ENCODE measurements at places on chromosomes 16 and 17.
A peak's percentile ranks its signal among the peaks of the same experiment; 100 is the strongest.

- DNase-seq = no peak
Measured at GRCh38 chr16:83819361-83819760, 11.6 kb downstream of the HSBP1 start.

GRCh38 chr17:29193146-29193545 is 12.9 kb upstream of the MYO18A start:
- no peak for DNase-seq

DNA sequence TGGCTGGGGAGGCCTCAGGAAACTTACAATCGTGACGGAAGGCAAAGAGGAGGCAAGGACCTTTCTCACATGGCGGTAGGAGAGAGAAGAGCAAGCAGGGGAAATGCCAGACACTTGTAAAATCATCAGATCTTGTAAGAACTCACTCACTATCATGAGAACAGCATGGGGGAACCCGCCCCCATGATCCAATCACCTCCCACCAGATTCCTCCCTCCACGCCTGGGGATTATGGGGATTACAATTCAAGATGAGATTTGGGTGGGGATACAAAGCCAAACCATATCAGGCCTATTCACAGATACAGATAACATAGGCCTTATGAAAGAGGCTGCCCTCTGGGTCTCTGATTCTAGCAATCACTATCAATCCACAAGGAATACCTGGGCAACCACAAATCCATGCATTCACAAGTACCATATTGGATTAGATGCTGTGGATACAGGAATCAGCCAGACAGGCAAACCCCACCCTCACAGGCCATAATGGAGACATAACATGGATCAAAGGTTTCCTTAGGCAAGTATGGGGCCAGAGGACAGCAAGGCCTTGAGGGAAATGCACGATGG is 284.9 kb downstream of the SOX9 start:
- DNase-seq = no peak

DNA sequence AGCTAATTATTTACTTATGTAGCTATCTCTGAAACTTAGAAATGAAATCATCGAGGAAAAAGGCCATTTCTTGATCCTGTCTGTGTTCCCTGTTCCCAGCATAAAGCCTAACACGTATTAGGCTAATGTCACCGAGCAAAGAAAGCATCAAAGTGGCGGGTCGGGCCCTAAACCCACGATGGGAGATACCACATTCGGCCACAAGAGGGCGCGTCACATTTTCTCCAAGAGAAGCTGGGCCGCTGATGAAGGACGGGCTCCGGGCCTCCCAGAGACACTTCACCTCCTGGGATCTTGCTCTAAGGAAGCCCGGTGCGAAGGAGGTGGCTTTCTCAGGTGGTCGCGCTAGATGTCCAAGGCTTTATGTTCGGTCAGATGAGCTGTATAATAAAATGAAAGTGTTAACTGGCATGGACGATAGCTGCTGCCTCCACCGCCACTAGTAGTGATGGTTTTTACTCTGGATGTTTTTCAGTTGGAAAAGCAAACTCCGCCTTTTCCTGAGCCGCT is 853 bp upstream of the PDK2 start:
- peak; percentile 53 for DNase-seq

GRCh38 chr16:64280317-64280716 is 841.5 kb downstream of the CDH11 start:
- no peak for DNase-seq

DNA sequence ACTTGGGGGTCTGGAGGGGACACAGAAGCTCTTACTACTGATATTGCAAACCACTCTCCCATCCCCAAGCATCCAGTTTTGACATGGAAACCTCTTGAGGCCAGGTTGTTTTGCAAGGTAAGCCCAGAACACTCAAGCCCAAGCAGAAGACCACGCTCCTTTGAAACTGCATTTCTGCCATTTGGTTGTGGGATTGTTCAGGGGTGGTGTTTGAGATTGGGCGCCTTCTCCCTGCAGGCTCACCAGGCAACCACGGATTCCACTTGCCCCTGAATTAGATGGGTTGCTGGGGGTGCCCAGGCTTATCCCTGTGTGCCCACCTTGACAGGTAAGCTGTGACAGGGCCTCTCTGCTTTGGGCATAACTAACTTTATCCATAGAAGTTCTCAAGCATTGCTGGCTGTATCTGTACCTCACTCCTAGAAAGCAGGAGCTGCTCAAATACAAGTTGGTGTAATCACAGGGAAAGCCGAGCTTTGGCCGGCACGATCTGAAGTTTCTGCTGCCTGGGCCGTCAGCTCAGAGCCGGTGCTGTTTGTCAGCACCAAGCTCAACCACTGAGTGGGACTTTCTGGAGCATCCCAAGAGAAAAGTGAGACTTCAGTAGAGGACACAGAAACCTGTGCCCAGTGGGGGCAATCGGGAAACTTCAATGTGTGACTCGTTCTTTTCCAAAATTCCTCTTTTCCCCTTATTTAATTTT is 93.6 kb downstream of the CYLD start:
- no peak for DNase-seq

- no peak for DNase-seq
Measured at GRCh38 chr17:65718601-65719000, 157.2 kb upstream of the AXIN2 start.

DNA sequence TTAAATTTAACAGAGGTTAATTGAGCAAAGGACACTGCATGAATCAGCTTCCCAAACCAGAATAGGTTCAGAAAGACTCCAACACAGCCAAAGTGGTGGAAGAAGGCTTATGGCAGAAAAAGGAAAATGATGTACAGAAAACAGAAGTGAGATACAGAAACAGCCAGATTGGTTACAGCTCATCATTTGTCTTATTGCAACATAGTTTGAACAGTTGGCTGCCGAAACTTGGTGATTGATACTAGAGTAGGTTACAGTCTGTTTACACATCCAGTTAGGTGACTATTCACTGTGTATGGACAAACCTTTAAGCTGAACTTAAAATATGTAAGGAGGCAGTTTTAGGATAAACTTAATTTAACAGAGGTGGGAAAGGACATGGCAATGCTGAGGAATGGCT is 18.3 kb downstream of the TMEM100 start:
- DNase-seq = no peak

GRCh38 chr16:24062270-24062817 is 193.8 kb upstream of the CACNG3 start:
- DNase-seq = no peak

- no peak for DNase-seq
Measured at GRCh38 chr16:14419817-14420216, 210.2 kb downstream of the PARN start.

DNA sequence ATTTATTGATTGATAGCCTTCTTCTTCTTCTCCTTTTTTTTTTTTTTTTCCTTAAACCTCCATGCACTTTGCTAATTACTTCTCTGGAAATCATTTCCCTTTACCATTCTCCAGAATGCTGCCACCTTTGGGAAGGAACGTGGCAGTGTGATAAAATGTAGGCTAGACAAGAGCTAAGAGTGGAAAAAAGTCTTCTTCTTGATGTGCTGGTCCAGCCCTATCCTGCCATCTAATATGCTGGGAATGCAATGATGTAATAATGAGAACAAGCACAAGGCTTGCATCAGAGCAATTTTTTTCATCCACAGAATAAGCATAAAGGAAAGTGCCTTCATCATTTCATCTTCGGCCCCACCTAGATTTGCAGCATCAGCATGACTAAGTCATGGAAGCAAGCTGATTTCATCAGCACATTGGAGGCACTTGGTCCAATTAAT is 128.7 kb upstream of the ZFHX3 start:
- peak; percentile 57 for DNase-seq

DNA sequence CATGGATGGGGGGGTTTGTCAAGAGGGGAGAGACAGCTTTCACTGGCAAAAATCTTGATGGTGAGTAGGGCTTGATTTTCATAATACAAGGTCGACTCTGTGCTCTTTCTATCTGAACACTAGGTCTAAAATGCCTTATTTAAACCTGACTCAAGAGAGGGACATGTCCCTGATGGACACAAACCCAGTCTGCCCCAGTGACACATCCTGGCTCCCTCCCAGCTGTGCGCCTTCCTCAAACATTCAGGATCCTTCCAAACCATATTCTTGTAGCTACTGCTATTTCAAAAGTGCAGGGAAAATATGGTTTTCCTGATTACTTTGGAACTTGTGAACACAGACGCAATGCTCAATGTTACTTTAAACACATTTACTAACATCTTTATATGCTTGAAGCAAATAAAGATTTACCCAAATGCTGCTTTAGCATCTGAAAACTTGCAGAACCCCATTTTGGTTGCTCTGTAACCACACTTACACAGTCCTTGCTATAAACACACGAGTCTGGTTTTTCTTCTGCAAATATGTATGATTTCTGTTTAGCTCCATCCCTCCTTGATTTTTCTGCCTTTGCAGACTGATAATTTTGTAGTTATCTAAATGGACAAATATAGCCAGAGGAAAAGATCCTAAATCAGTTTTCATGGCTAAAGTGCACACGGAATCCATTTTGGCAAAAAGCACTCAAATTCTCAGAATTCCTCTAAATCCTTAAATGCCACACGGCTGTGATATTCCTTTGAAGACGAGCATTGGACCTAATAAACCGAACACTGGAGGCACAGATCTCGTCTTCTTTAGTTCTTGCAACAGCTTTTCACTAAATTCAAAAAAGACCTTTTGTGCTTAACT is 499.9 kb upstream of the ZFHX3 start:
- DNase-seq = no peak

- no peak for DNase-seq
Measured at GRCh38 chr17:82831041-82831817, 8.6 kb downstream of the ZNF750 start.
